ENCODE measurements at places on chromosomes 11 and 22.

DNA sequence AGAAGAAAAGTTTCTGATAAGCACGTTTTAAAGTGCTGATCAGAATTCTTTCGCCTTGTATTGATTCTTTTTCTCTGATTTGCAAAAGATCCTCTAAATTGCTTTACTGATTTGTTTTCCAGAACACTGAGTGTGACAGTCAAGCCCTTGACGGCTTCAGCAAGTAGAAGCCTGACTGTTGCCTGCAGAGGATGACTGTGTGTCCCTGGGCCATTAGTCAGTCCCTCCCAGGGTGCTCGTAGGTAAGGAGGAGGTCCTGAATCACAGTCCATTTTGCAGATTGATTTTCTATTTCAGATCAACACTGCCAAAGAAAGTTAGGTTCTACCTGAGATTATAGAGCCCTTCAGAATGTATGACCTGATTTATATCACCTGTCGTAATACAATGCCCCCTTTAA, 38.6 kb upstream of the POGLUT3 start:
- DNase-seq, result no peak

DNA sequence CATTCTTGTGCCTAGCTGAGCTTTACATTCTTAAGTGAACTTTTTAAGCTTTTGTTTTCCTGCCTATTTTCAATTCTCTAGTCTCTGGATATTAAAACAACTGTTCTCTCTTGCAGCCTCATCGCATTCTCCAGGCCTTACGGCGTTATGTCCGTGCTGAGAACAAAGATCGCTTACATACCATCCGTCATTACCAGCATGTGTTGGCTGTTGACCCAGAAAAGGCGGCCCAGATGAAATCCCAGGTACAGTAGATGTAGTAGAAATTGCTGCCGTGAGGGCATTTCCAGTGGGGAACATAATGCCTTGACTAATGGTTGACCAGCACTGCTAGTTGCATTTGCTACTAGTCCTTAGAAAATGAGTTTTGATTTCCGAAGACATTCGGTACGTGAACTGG, 29.7 kb upstream of the ST14 start:
- DNase-seq, result no peak

DNA sequence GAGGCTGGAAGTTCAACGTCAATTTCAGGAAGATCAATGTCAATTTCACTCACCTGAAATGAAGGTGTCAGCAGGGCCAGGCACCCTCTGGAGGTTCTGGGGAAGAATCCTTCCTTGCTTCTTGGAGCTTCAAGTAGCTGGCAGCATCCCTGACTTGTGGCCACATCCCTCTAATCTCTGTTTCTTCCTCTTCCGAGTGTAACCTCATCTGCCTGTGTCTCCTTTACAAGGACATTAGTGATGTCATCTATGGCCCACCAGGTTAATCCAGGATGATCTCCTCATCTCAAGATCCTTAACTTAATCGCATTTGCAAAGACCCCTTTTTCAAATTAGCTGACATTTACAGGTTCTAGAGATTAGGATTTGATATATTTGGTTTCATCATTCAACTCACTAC, 240.8 kb upstream of the MTNR1B start:
- DNase-seq, result no peak

DNA sequence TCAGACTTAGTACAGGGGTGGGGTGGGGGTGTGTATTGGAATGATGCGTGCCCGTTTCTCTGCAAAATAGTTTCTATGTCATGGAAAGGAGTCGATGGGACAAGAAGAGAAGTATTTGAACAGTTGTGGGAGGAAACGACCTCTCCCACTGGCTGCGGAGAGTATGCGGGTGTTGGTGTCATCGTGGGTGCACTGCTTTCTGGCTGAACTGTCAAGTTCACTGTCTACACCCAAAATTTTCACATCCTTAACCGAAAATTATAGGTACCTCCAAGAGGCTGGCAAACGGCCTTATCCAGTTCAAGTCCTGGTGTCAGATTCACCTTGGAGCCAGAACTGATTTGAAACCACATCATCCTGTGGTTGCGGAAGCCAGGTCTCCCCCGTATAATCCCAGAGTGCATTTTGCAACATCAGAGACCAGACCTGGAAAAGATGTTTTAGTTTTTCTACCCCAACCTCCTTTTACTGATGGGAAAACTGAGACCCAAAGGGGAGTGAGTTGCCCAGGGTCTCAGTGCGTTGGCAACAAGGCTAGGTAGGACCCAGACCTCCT, 497 bp upstream of the SSRP1 start:
- no peak for DNase-seq

Measured in NCI-H1092 treated with DMSO at 0.1 percent for 48 hours (cell line).